Hematopoietic multipotent progenitor cell treated with erythropoietin and hydrocortisone succinate and interleukin-3 and kit ligand, for 15 days (in vitro differentiated cells): ENCODE measurements at places on chromosomes 2 and 18.
A peak's percentile ranks its signal among the peaks of the same experiment; 100 is the strongest.

DNA sequence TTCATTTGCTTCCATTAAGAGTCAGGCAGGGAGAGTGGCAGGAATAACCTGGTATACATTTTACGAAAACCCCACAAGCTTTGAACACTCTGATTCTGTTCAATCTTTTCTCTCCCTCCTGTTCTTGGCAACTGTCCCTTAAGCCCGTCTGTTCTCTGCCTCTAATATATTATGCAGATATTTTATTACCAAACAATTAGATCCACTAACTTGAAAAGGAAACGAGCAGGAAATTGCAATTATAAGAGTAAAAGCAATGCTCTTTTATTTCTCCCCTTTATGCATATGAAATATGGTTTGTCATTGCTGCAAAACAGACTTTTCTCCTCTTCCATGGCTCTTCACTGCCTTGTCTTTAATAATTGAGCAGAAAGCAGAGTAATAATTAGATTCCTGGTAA is 149.1 kb upstream of the CELF4 start:
- DNase-seq: no peak

- DNase-seq: no peak
Measured at GRCh38 chr2:72936660-72937355, 19.5 kb downstream of the EMX1 start.

DNA sequence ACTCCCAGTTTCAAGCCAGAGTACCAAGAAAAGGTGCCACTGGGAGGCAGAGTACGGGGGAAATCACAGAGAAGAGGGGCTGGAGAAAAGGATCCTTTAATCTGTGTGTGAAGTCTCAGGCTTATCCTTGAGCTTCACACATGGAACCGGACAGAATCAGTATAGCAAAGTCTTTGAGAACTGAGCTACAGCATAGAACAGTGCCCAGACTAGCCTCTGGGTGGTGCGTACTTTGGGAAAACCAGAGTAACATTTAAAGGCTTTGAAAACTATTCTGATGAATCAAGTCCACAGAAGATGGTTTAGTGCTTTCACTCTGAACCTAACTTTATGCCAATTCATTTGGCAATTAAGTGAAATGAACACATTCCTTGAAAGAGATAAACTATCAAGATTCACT is 83.1 kb downstream of the BABAM2 start:
- DNase-seq: no peak

GRCh38 chr2:45543257-45543656 is 67.8 kb downstream of the SRBD1 start:
- no peak for DNase-seq

- DNase-seq: no peak
Measured at GRCh38 chr2:200795028-200795440, 16.7 kb upstream of the BZW1 start.

DNA sequence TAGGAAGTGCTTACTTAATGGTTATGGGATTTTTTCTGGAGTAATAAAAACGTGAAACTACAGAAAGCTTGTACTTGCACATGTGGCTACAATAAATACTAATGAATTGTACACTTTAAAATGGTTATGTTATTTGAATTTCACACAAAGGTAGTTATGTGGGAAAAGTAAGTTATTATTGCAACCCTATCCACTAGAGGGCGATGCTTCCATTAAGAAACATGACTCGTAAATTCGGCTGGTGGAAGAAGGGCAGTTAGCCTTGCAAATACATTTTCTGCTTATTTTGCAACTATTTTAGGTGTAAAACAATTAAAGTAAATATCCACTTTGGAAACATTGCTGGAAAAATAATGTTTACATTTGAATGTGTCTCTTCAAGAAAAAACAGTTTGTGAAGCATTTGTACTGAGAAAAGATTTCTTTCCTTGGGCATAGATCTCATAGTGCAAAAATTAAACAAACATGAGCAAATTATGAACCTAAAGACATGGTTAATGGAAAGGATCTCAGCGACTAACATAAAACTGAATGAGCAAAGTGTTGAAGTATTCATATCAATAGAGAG is 68.1 kb upstream of the CSRNP3 start:
- DNase-seq: peak; percentile 29

GRCh38 chr18:36931106-36931505 is 102.2 kb downstream of the KIAA1328 start:
- no peak for DNase-seq

DNA sequence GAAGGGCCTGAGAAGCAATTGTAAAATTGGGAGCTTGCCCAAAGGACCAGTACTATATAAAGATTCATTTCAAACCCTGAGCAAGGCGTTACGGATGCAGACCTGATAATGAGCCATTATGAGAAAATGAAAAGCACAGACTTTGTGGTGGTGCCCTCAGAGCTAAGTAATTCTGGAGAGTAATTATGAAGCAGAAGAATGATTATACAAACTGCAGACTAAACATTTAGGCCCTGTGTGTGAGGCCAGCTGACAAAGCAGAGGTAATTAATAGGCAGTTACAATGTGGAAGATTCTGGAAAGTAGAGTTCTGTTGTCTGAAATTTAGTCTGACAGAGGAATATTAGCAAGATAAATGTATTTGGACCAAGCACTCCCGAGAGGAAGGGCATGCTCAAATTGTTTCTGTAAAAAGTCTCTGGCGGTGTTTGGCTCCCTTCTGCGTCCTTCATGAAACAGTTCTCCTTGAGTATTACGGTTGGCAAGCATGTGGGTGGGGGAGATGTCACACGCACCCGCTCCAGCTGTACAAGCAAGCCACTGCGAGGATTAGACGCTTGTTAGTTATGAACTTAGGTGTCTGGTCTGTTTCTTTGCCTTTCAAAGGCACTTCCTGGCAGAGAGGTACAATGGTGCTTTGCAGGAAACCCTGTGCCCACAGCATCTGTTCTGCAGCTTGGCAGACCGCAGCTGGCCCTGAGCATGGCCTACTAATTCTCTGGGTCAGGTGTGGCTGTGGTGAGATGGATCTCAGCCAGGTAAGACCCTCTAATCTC is 45.5 kb downstream of the CDC42EP3 start:
- DNase-seq: no peak

DNA sequence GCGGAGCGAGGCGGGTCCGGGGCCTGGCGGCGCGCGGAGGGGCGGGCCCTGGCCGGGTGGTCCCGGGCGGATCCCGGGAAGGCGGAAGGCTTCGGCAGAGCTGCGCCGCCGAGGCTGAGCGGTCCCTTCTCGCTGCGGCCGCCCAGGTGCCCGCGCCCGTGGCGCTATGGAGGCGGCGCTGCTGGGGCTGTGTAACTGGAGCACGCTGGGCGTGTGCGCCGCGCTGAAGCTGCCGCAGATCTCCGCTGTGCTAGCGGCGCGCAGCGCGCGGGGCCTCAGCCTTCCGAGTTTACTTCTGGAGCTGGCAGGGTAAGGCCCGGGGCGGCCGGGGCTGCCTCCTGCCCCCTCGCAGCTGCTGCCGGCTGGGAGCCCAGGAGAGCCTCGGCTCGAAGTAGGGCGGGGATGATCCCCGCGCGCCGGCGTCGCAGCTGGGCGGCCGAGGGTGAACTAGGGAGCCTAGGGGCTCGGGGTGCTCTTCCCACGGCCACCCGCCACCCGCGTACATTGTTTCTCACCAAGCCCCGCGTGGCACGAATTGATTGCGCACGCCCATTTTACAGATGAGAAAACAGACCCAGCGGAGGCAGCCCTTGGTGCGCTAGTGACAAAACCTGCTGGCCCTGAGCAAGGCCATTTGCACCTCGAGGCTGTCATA is at the start of gene SLC66A3:
Gene SLC66A3, plus strand, starts transcription at position 87 of the 655 bp plus-strand sequence. Its CDS starts 80 bp downstream, at position 167.
- DNase-seq: peak; percentile 84

DNA sequence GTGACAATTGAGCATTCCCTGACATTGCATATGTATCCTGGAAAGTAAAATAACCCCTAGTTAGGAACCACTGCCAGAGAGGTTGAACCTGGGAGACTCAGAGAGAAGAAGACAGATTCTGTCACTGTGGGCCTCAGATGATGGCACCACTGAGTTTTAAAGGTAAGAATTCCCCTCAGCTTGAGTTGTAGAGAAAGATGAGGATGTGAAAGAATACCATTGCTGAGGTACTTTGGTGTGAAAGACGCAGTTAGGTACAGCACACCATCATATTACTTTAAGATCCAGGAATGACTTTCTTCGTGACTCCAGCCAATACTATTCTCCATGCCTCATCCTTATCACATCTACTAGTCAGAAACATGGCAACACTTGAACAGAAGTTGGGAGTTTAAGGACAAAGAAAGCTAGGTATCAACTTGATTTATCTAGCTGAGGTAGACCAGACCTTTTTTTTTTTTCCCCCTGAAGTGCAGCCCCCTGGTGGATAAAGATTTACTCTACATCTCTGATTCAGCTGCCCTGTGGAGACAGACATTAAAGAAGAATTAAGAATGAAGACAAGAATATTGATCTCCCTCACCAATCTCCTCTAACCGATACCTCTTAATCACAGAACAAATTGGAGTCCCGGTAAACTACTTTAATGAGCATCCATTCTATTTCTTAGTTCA is 630.5 kb upstream of the FANCL start:
- no peak for DNase-seq

- no peak for DNase-seq
Measured at GRCh38 chr18:62781262-62781661, 65.9 kb downstream of the PHLPP1 start.

DNA sequence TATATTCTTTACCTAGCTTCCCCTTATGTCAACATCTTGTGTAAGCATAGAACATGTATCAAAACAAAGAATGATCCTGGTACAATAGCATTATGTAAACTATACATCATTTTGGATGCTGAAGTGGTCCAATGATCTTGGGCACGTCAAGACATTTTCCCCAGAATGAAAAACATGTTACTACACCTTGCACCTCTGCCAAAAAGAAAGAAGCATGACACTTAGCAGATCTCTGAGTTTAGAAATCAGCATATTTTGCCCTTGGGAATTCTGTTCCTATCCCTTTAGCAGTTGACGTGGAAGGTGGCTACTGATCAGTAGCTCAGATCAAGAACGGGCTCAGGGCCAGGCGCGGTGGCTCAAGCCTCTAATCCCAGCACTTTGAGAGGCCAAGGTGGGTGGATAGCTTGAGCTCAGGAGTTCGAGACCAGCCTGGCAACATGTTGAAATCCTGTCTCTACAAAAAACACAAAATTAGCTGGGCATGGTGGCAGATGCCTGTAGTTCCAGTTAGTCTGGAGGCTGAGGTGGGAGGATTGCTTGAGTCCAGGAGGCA is 1.7 kb upstream of the LCLAT1 start:
- no peak for DNase-seq

DNA sequence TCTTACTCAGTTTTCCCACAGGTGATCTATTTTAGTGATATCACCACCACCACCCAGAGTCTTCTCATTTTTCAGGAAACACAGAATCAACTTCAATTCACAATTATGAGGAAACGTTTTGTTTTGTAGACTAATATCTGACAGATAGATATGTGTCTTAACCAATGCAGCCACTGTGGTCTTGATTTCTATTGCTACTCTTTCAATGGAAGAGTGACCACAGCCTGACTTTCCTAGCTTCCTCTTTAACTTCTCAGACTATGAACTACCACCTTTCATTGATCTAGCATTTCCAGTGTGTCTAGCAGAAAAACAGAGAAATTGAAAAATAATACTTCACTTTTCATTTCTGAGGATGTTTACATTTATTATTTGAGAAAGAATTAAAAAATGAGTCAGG is 20.5 kb downstream of the ADAM17 start:
- DNase-seq: no peak

- no peak for DNase-seq
Measured at GRCh38 chr2:124589971-124590370, 564.9 kb downstream of the CNTNAP5 start.

DNA sequence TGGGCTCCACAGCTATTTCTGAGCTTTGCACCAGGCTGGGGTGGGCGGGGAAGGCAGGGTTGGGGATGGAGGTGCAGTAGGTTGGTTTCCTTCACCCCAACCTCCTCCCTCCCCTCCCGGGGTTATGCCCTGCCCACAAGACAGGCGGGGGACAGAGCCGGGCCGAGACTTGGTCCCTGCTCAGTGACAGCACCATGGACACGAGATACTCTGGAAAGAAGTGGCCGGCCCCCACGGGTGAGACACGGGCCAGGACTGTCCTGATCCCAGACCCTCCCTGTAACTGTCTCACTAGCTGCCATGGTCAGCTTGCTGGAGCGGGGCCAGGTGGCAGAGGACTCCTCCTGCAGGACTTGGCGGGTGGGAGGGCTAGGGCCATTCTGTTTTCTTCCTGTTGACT is 59.7 kb downstream of the DYSF start:
- no peak for DNase-seq

- no peak for DNase-seq
Measured at GRCh38 chr2:161076936-161077335, 83.3 kb upstream of the TANK start.

DNA sequence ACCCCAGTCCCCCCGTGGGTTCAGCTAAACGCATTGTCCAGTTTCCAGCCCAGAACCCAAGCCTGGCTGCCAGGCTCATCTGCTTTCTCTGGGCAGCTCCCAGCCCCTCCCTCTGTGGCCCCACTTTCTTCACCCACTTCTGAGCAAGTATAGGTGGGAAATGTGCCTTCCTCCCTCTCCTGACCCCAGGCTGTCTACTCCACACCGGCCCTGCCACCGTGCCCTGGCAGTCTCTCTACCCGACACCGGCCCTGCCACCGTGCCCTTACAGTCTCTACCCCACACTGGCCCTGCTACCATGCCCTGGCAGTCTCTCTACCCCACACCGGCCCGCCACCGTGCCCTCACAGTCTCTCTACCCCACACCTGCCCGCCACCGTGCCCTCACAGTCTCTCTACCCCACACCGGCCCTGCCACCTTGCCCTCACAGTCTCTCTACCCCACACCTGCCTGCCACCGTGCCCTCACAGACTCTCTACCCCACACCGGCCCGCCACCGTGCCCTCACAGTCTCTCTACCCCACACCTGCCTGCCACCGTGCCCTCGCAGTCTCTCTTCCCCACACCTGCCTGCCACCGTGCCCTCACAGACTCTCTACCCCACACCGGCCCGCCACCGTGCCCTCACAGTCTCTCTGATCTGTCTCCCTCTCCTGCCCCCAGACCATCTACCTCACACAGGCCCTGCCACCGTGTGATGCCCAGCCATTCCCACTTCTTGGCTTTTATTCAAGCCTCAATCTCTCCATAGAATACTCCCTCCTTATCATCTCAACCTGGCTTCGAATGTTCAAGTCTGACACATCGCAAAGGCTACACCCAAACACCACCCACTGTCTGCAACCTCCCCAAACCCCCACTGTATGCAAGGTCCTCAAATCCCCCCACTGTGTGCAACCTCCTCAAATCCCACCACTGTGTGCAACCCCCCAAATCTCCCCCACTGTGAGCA is 108.9 kb downstream of the TPO start:
- DNase-seq: no peak

- DNase-seq: no peak
Measured at GRCh38 chr18:68102117-68102516, 585.6 kb upstream of the DSEL start.

- no peak for DNase-seq
Measured at GRCh38 chr2:107202962-107203591, 317.1 kb upstream of the ST6GAL2 start.
